Activated CD8-positive, alpha-beta memory T cell treated with anti-CD3 and anti-CD28 coated beads for 4 hours (primary cell): ENCODE measurements at places on chromosomes 16 and 17.
A peak's percentile ranks its signal among the peaks of the same experiment; 100 is the strongest.

GRCh38 chr17:48570325-48571023, 7.7 kb downstream of the HOXB4 start:
- DNase-seq: no peak

- no peak for DNase-seq
These were observed 1.3 kb downstream of the IL34 start for GRCh38 chr16:70647441-70648359.

- DNase-seq: no peak
These were observed 6.0 kb upstream of the PDK2 start for GRCh38 chr17:50088952-50089825.

- no peak for DNase-seq
These were observed 1.2 kb upstream of the NR1D1 start for GRCh38 chr17:40101367-40102210.

DNA sequence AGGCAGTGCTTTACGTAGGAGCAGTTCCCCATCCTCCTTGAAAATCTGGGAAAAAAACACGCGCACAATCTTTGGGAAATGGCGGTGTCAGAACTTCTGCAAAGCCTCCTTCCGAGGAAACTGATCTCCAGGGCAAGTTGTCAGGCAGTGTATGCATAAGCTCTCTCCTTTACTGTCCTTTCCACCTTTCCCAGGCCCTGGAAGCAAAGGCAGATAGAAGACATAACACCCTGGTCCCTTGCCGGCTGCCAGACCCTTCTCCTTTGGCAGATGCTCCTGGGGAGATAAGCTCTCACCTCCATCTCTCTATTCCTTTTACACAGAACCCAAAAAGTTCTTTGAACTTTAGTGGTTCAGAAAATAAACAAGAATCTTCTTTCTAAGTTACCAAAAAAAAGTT, 12.4 kb downstream of the TOB1 start:
- DNase-seq: no peak

DNA sequence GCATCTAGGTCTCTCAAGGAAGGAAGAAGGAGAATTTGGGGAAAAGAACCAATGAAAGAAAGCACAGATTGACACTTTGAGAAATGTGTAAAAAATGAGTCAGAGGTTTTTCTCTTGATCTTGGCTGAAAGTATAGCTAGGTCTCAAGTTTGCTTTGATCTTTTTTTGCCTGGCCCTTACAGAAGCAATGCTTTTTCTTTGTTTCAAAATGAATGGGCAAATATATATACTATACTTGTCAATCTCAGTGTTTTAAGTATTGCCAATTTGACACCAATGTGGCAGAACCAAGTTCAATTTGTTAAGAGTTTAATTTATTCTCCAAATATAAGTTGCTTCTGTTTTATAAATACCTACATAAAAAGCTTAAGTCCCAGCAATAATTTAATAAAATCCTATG, 119.6 kb downstream of the PPM1E start:
- DNase-seq: no peak

- no peak for DNase-seq
These were observed 62.4 kb downstream of the NKD1 start for GRCh38 chr16:50610331-50611262.

DNA sequence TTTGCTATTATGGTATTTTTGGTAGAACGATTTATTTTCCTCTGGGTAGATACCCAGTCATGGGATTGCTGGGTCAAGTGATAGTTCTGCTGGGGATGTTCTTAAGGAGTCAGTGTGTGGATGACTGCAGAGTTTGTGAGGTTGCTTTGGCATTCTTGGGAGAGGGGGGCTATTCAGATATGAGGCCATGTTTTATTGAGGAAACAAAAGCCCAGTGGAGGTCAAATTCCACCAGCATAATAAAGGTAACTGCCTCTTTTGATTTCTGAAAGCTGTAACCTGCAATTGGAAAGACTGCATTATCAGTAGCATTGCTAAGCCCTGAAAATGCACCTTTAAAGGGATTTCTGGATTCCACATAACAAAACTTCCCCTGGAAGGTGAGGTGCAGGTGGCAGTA, 43.7 kb upstream of the HNF1B start:
- no peak for DNase-seq

DNA sequence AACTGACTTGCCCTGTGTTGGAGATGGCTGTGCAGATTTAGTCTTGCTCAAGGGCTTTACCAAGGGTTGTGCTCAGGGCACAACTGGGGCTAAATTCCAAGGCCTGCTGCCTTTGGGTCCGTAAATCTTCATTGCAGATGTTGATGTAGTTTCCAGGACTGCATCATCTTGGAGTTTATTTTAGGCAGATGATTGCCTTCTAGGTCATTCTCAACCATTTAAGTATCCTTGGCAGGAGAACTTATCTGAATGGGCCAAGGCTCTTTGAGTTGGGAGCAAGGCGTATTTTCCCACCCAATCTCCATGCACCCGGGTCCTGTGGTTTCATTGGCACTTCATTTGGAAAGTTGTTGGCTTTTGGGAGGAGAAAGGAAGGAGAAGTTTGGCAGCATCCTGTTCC, 200.3 kb downstream of the MSI2 start:
- DNase-seq: no peak

GRCh38 chr16:57127037-57127763, 34.8 kb downstream of the CPNE2 start:
- no peak for DNase-seq

GRCh38 chr16:58042001-58042885, 16.7 kb downstream of the MMP15 start:
- no peak for DNase-seq

DNA sequence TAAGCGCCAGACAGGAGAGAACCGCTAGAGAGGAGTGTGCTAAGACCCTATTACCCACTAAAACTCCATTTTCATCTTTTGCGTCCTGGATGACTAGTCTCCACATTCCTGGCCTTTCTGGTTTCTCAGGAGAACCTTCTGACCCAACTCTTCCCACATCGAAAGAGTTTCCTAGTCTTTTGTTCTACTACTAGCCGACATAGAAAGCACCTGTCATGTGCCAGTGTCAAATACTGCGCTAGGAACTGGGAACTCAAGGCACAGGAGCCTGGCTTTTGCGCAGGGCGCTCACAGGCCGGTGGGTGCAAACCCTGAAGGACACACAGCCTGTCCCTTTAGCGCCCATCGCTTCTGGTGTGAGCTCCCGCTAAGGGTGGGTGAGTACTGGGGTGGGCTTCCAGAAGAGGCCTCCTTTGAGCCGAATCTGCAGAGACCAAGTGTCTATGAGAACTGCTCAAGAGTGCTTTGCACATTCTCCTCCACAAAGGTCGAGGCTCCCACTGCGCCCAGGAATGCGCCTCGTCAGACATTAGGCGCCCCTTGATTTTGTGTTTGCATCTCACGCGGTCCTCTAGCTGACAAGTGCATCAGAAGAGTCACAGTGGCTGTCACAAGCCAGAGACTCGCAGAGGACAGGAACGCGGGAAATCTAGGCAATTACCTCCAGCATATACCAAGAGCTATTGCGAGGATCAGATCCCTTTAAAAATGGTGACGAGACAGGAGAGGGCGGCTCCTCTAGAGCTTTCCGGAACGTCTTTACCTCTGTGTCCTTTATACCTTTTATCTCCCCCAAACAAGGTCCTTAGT, 2.0 kb upstream of the PSMB3 start:
- DNase-seq: no peak

- no peak for DNase-seq
These were observed 53.1 kb upstream of the TANGO6 start for GRCh38 chr16:68790130-68790761.

- DNase-seq: no peak
These were observed 12.9 kb downstream of the MILR1 start for GRCh38 chr17:64461788-64462187.

GRCh38 chr17:55584055-55584685, 72.9 kb upstream of the SMIM36 start:
- DNase-seq: no peak

- no peak for DNase-seq
These were observed 9.0 kb downstream of the CDH5 start for GRCh38 chr16:66375451-66375850.

- no peak for DNase-seq
These were observed 828.3 kb upstream of the EEF2KMT start for GRCh38 chr16:5925850-5926249.

- DNase-seq: no peak
These were observed 8.1 kb downstream of the SERPINF1 start for GRCh38 chr17:1769822-1770477.

DNA sequence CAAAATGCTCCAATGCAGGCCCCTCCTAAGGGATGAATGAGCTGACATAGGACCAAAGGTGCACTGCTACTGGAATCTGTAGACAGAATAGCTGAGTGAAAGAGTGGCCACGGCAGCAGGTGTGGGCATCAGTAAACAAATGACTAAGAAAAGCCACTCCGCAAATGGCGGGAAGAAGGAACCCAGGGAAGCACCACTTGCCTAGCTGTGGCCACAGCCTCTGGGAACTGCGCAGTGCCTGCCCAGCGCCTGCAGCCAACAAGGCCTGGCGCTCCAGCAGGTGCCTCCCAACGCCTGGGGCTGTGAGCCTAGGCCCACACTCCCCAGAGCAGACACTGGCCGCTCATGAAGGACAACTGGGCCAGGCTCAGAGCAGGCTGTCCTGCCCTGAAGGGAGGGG, 11.8 kb downstream of the PEMT start:
- DNase-seq: no peak

GRCh38 chr17:40531051-40531991, 29.9 kb upstream of the TNS4 start:
- DNase-seq: peak; percentile 58

- no peak for DNase-seq
These were observed 144.4 kb downstream of the SKAP1 start for GRCh38 chr17:48285614-48286013.

- DNase-seq: no peak
These were observed 740.9 kb downstream of the CDH8 start for GRCh38 chr16:61295311-61295710.

DNA sequence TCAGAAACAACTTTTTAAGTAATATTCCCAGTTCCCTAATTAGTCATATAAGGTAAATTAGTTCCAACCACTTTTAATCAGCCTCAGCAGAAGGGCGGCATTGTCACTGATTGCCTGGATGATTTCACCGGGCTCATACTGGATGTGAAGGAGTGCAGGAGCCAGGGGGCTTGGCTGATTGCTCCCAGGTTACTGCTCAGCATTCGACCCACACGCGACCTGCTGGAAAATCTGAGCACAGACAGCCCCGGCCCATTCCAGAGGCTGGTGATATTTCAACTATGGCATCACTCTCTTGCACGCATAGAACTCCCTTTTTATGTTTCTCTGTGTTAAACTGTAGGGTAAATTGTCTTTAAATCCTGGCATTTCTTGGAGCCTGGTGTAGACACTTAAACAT, 34.2 kb downstream of the CPPED1 start:
- no peak for DNase-seq

GRCh38 chr17:32621612-32622312, 135.0 kb downstream of the CDK5R1 start:
- no peak for DNase-seq

GRCh38 chr17:73013816-73014663, 78.4 kb downstream of the SLC39A11 start:
- DNase-seq: no peak

GRCh38 chr17:59688496-59688895, 18.7 kb downstream of the PTRH2 start:
- no peak for DNase-seq

DNA sequence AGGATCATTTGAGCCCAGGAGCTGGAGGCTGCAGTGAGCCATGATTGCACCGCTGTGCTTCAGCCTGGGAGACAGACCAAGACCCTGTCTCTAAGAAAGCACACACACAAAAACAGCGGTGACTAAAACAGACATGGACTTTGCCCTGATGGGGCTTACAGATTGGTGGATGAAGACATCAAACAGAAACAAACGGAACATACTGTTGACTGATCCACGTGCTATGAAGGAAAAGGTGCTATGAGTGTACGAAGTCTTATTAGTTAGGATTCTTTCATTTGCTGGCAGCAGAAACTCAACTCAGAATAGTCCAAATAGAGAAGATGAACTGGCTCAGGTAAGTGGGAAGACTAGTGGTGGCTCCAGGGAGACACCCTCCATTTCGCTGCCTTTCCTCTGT, 309.8 kb upstream of the N4BP1 start:
- DNase-seq: no peak

- DNase-seq: no peak
These were observed 236.7 kb upstream of the GOT2 start for GRCh38 chr16:58970775-58971174.
